Ureter (tissue), 1 donor: ENCODE measurements at places on chromosomes 16 and 17.

- DNase-seq = no peak
Observed at GRCh38 chr17:30413109-30413508, 34.4 kb downstream of the CPD start.

- no peak for DNase-seq
Observed at GRCh38 chr17:30095507-30096244, 20.9 kb upstream of the NSRP1 start.

DNA sequence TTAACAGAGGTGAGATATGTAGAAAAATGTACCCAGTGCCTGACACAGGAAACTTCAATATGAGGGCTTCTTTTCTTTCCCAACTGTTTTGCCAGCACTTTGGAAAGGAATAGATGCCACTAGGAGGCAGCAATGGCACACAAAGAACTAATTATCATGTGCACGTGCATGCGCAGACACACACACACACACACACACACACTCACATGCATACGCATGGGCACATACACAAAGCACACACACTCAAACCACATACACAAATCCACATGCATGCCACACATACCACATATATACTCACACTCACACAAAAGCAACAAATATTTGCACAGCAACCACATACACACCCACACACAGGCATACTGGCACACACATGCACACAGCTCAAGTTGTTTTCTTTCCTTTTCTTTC lies 8.8 kb upstream of the CEP112 start:
- DNase-seq = no peak

DNA sequence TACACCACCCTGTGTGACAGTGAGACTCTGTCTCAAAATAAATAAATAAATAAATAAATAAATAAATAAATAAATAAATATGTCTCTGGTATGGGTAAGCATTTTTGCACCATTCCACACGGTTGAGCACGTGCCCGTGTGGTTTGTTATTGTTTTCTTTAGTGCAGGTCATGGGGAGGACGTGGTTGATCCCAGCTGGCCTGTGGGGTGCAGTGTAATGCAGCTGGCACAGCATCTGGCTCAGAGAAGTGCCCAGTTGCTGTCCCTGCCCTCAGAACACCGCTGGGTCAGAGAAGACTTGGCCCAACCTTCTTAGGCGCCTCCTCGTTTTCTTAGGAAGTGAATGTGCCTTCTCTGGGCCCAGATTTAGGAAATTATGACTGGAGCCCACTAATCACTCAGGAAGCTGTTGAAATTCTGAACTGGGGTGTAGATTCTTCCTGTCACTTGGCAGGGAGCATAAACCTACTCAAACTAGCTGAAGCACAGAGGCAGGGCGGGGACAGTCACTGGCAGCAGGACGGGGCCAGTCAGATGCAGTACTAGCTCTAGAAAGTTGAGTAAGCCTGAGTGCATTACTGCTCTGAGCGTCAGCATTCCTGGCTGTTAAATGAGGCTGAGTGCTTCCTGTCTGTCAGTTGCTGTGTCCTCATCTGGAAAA lies 85.9 kb downstream of the SNX29 start:
- peak; percentile 70 for DNase-seq

DNA sequence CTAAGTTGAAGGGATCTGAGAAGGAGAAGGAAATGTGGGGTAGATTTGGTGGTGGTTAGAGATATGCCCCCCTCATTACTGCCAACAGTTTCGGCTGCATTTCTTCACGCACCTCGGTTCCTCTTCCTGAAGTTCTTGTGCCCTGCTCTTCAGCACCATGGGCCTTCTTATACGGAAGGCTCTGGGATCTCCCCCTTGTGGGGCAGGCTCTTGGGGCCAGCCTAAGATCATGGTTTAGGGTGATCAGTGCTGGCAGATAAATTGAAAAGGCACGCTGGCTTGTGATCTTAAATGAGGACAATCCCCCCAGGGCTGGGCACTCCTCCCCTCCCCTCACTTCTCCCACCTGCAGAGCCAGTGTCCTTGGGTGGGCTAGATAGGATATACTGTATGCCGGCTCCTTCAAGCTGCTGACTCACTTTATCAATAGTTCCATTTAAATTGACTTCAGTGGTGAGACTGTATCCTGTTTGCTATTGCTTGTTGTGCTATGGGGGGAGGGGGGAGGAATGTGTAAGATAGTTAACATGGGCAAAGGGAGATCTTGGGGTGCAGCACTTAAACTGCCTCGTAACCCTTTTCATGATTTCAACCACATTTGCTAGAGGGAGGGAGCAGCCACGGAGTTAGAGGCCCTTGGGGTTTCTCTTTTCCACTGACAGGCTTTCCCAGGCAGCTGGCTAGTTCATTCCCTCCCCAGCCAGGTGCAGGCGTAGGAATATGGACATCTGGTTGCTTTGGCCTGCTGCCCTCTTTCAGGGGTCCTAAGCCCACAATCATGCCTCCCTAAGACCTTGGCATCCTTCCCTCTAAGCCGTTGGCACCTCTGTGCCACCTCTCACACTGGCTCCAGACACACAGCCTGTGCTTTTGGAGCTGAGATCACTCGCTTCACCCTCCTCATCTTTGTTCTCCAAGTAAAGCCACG lies 28.3 kb downstream of the STH start:
- DNase-seq = no peak

GRCh38 chr17:31856750-31857149 lies 2.3 kb downstream of the COPRS start:
- no peak for DNase-seq

GRCh38 chr17:79374807-79375206 lies 236.0 kb downstream of the RBFOX3 start:
- no peak for DNase-seq

- DNase-seq = no peak
Observed at GRCh38 chr17:72456075-72456474, 335.3 kb downstream of the SOX9 start.

DNA sequence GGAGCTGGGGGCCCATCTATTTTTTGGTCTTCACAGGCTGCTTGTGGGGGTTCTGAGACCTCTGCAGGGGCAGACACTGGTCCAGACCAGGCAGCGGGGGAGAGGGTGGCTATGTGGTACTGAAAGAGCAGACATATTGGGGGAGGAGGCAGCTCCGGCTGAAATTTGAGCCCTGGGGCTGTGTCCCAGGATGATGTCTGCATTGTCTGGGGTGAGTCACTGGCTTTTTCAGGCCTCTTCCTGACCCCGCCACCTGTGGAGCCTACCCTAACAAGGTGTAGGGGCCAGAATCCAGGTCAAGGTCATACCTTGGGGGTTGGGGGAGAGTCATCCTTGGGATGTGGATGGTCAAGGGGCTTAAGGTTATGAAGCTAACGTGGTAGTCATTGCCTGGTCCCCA lies 2.4 kb downstream of the CORO6 start:
- no peak for DNase-seq

- no peak for DNase-seq
Observed at GRCh38 chr16:85104821-85105391, 7.4 kb downstream of the CIBAR2 start.

DNA sequence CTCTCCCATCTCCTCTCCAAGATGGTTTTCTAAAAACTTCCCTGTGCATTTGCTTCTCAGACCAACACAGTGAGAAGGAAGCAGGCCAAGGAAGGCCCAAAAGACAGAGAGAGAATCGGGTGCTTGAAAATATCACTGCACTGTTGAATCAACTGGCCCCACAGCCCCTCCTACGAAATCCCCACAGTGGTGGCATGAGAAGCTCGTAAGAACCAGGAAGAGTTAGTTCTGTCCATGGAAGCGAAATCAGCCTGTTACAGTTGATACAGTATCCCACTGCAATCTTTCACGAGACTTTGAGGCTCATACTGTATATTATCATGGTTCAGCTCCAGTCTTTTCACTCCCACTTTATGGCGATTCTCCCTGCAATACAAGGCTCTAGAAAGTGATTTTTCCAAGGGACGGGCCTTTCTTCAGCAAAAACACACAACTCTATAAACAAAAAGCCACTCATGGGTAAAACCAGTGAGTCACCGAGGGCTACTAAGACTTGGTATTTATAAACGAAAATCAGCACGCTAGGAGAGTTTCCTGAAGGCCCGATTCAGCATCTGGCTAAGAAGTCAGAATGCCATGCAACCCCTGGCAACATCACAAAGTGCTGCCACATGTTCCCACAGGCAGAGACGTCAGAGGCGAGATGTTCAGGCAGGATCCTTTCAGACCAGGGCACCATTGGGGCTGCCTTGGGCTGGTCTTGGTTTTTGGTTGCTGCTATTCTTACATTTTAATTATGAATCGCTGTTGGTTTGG lies 185.7 kb downstream of the IRX5 start:
- DNase-seq = no peak

DNA sequence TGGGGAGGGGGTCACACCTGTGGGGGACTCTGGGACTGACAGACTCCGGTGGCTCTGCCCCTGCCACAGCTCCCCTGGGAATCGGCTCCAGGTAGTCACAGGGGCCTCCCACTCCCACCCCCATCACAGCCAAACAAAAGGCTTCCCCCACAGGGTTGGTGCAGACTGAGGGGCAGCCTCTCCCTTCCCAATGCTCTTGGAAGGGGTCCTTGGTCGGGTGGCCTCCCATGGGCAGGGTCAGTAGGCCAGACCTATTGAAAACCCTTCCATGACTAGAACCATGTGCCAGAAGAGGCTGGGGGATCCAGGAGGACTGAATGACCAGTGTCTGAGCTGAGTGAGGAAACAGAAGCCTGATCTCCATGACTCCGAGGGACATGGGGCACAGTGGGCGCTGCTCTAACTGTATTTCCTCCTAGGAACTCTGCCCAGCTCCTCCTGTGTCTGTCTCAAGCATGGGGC lies 28.6 kb downstream of the TK2 start:
- no peak for DNase-seq

DNA sequence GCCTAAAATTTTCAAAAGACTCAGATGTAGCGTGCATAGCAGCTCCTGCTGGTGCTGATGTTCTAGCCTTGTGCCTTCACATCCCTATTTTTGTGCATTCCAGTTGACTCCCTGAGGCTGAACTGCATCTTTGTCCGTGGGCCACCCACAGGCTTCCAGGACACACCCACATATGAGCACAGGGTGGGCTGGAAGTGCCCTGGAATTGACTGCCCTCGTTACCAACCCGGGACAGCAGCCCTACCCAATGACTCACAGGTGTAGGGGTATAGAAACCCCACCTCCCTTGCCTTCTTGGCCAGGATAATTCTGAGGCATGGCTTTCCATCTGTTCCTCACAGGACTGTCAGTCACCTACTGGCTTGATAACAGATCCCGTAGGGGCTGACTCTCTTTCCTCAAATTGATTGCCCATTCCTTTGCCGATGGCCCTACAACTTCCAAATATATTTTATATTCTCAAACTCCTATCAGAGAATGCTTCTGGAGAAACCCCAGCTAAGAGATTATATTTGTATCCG lies 65.9 kb upstream of the CDH13 start:
- DNase-seq = no peak

GRCh38 chr17:51046514-51047384 lies 73.9 kb downstream of the SPAG9 start:
- DNase-seq = peak; percentile 56
